ENCODE measurements at places on chromosomes 3 and 15.

GRCh38 chr3:183807209-183807728 is 18.1 kb downstream of the MAP6D1 start:
- no peak for DNase-seq

DNA sequence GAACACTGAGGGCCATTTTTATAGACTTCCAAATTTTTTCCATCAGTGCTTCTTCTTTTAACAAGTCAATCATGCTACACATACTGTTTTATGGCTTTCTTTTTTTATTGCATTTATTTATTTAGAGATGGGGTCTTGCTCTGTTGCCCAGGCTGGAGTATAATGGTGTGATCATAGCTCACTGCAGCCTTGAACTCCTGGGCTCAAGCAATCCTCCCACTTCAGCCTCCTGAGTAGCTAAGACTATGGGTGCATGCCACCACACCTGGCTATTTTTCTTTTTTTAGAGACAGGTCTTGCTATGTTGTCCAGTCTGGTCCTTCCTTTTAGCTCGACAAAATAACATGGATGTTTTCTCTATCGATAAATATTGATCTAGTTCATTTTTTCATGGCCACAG is 425.8 kb upstream of the WNT5A start:
- no peak for DNase-seq

GRCh38 chr15:75721480-75721922 is 8.9 kb upstream of the CSPG4 start:
- DNase-seq, result no peak

- no peak for DNase-seq
These were observed 64.3 kb downstream of the LEO1 start for GRCh38 chr15:51907136-51907862.

DNA sequence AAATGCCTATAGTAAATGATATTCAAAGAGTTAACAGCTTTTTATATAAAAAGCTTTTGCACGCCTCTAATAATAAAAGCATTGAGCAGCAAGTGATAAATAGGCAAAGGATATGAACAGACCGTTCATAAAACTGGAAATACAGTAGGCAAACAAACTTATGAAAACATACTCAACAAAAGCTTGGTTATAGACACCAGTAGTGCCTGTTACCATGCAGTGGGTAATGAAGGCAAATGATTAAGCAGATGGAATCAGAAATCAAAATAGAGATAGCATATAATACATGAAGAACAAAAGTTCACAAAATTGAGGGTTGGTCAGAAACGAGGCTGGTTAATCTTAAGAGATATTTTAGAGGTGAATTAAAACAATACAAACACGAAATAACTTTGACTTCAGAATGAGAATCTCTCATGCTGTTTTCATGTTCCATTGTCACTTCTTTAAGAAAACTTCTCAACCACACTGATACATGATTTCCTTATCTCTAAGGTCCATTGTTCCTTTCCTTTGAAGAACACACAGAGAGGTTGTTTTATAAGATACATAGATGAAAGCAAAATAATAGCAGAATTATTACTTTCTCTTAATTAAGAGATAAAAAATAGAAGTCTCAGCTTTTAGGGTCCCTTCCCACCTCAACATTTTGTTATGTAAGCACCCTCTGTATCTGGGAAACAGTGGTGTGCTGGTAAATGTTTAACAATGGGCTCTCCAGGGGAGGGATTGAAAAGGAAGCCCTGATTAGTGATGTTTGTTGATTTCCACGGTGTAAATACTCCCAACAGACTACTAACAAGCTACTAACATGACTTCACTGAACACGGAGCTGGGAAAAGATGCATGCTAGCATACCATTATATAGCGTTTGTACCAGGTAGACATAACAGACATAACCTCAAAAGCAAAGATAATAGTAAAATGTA is 12.6 kb downstream of the RASGRP1 start:
- DNase-seq, result no peak

DNA sequence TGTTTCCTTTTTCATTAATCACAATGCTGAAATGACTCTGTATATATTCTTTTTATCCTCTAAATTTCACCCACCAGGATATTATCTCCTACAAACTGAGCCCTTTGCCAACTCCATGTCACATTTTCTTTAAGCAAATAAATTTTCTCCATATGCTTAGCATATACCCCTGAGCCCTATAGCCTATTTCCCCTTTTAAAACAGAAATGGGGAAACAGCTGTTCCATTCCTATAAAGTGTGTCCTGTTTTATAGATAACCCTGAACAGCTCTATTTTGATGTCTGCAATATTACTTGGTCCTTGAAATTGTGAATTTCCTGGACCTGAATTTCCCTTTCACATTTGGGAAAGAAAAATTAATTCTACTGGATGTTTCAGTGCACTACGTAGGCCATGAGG is 15.6 kb upstream of the FILIP1L start:
- no peak for DNase-seq

DNA sequence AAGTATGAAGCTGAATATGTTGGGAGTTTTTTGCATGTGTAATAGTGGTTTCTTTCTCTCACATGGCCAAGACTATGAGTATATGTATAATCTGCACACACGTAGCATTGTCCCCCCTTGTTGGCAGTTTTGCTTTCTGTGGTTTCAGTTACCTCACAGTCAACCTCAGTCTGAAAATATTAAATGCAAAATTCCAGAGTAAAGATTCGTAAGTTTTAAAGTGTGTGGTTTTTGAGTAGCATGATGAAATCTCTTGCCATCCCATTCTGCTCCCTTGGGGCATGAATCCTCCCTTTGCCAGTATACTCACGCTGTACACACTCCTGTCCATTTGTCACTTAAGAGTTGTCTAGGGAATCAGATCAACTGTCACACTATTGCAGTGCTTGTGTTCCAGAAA is 742.0 kb upstream of the CCDC54 start:
- no peak for DNase-seq

GRCh38 chr15:69093127-69093526 is 67.3 kb upstream of the GLCE start:
- no peak for DNase-seq

DNA sequence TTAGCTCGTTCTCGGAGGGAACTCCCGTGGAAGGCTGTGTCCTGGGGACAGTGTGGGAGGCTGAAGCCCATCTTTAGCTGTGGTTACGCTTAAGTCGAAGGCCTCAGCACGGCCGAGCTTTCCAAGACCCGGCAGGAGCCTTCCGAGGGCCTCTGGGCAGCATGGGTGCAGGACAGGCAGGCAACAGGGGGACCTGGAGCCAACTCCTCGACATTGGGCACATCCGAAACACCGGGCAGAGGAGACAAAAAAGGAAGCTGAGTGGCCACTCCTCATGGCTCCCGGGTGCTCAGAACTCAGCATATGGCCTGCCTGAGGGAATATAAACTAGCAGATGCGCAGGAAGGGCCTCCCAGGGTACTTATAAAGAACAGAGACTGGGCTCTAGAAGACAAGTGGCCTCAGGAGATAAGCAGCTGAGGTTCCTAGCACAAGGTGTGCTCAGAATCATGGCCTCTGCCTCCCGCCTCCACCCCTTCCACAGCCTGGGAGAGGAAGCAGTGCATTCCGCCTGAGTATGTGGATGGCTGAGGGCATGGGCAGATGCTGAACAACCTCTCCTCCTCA is 34.1 kb downstream of the ABTB1 start:
- DNase-seq, result no peak

GRCh38 chr15:58431221-58432149 is at the start of gene LIPC:
LIPC (plus strand) TSS chr15:58431991; CDS start chr15:58432033, 42 bp downstream.
- DNase-seq, result no peak

GRCh38 chr15:85741021-85741421 is 53.7 kb downstream of the KLHL25 start:
- DNase-seq, result no peak

- DNase-seq, result no peak
These were observed 137.2 kb downstream of the PPM1L start for GRCh38 chr3:160893207-160893606.

GRCh38 chr3:129555153-129555550 is 12.2 kb downstream of the H1-8 start:
- no peak for DNase-seq

DNA sequence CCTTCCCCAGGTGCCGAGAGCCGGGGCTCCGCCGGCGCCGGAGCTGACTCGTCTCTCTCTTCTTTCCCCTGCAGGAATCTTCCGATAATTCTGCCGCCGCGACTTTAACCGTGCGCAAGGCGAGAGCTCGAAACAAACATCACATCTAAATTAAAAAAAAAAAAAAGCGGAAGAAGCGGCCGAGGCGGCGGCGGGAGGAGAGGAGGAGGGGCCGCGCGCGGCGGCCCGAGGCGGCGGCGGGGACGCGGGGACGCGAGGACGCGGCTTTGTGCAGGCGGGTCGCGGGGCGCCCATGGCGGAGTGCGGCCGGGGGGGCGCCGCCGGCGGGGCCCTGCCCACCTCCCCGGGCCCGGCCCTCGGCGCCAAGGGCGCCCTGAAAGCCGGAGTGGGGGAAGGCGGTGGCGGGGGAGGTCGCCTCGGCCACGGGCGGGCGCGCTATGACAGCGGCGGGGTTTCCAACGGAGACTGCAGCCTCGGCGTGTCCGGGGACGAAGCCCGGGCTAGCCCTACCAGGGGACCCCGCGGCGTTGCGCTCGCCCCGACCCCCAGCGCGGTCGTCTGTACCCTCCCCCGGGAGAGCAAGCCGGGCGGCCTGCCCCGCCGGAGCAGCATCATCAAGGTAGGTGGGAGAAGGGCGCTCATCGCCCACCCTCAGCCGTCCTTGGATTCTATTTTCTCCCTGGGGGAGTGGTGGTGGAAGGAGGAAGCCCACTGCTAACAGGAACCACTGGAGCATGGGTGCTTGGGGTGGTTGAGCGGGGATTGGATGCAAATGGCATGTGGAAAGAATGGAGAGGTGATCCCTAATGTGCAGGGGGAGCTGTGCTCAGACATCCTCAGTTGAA is at the start of gene PLCL2:
PLCL2 (plus strand) TSS at position 208 of the 845 bp plus-strand sequence; CDS start at position 293, 85 bp downstream.
- peak; percentile 56 for DNase-seq

GRCh38 chr15:101188637-101189408 is 63.0 kb downstream of the CHSY1 start:
- DNase-seq, result no peak

DNA sequence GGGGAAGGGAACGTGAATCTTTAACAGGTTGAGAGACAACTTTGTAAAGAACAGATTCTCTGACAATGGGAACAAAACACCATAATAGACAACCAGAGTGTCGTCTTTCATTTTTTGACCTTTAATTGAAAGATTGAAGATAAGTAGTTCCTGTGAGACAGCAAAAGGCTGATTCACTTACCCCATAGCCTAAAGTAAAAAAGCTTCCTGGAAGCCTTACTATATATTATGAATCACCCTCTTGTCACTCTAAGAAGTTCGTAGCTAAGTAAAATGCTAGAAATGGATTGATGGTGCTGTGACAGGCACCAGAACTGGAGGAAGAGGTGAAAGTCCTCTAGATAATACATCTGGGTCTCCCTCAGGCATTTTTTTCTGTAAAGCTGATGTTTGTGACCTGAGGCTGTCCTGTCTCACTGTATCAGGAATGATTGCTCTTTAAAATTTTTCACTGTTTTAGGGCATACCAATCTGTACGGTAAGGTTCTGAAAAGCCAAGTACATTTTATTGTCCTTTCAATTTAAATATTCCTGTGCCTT is 824.6 kb upstream of the SEMA6D start:
- no peak for DNase-seq

Measured in activated naive CD4-positive, alpha-beta T cell (primary cell).